Stimulated activated CD4-positive, alpha-beta T cell treated with anti-CD3 and anti-CD28 coated beads, Interleukin-2, amount 100 ng/mL, for 24 hours (primary cell): ENCODE measurements at places on chromosomes 2 and 18.

DNA sequence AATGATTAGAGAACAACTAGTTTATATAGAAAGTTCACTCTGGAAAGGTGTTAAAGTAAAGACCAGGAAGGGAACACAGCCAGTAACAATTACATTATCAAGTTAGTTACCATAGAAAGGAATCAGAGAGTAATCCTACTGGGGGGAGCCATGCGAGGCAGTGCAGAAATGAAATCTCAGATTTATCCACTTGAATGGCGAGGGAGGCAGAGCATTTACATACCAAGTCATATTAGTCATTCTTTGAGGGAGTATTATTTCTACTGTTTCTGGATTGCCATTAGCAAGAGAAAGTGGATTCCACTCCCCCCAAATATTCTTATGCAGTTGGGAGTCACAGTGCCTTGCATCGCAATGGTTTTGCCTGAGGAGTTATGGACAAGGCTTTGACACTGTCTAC lies 472.7 kb upstream of the TRIB2 start:
- no peak for DNase-seq

DNA sequence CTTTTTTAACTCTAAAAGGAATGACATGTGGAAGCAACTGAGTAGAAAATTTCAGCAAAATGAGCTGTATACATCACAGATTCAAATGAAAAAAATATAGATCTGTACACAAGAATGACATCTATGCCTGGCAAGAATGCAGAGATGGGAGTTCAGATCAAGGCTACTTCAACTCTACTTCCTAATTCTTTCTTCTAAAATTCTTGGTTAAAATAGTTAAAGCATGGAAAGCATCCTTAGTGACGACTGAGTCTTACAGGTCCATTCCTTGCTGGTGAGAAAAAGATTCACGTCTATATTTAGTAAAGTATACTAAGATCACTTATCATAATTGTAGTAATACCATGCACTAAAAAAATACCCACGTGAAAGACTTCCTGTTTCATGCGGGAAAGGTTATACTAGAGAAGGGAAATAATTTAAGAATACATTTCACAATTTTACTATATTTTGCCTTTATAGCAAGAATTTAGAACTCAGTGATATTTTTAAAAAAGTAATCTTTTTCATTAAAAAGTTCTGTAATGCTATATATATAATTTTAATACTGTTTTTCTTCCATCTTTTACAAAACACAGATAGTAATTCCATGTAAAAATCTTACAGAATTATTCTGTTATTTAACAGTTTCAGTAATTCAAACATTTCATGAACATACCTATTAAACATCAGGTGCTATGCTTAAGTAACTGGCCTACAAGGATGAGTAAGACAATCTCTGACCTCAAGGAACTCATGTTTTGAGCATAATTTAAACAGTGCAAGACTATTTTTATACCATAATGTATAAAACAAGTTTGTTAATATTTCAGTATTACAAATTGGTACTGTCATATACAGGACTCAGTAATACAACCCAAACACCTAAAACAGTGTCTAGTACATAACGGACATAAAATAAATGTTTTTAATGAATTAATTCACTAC lies 159.6 kb downstream of the BAZ2B start:
- DNase-seq: no peak

DNA sequence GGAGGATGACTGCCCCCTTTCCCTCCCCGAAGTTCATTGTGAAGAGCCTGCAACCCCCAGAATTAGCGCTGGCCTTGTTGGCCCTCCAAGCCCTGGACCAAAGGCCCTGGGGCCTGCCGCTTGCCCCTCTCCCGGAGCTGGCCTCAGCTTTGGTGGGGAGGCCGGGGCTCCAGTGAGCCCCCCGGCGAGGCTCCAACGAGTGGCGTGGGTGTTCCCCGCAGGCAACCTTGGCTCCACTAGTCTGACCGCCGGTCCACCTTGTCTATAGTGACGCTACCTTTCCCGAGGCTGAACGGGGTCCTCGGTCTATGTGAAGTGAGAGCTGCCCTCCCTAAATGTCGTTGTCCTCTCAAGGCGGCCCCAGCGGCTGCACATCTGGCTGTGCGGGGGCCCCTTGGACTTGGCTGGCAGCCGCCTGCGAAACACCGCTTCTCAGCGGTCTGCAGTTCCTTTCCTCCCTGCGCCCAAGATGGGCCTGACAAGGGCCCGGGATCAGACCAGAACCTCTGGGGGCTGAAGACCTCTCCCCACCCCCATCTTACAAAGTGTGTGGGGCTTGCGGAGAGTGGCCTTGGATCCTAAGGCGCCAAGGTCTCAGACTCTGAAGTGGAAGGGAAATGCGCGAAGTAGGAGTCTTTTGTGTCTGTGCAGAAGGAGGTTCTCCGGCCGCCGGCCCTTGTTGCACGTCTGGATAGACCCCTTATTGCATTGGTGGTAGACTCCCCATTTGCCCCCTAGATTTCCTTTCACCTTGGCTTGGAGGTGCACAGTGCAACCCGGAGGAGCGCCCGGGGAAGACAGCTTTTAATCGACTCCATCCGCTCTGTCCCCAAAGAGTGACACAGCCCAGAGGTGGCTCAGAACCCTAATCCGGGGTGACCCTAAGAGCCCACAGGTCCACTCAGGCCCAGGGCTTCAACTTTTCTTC lies 3.9 kb upstream of the HOXD10 start:
- DNase-seq: no peak

GRCh38 chr2:54958717-54959371 lies 91.4 kb downstream of the RTN4 start:
- DNase-seq: no peak

- DNase-seq: no peak
Observed at GRCh38 chr2:7676714-7677113, 759.5 kb downstream of the RNF144A start.

GRCh38 chr18:58323866-58324762 lies 280.1 kb downstream of the NEDD4L start:
- no peak for DNase-seq

DNA sequence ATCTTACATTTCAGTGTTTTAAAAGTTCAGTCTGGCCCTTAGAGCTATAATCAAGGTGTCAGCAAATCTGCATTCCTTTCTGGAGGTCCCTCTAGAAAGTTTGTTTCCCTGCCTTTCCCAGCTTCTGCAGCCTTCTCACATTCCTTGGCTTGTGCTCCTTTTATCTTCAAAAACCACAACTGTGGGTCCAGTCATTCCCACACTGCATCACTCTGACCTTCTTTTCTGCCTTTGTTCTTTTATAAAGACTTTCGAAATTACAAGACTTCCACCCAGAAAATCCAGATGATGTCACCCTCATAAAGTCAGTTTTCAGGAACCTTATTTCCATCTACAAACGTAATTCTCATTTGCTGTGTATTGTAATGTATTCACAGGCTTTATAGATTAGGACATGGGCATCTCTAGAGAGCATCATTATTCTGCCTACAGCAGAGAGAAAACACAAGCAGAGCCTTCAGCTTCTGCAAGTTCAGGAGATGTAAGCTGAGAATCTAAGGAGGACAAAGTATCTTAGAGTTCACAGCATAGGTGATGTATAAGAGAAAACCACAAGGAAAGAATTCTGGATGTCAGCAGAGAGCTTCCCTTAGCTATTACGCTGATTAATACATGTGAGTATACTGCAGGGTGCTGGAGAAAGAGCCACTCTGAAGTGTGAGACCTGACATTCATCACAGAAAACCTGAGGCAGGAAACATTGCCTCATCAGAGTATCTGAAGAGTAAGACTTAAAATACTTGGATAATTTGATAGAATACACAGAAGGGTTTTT lies 1100.2 kb downstream of the CBLN2 start:
- DNase-seq: no peak

GRCh38 chr2:102773149-102773705 lies 11.4 kb downstream of the TMEM182 start:
- no peak for DNase-seq

DNA sequence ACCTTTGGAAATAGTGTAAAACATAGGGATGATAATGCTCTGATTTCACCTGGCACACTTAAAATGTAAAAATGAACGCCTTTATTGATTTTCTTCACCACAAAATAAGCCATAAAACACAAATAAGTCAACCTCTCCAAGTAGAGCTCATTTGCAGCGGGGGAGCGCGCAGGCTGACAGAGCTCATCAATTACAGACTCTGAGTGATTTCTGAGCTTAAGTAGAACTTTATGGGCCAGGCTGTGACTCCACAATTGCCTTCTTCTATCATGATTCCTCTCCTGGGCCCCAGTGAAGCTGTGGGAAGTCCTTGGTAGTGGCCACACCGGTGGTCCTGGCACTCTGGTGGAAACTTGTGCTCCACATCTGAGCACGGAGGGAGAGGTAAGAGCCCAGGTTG lies 789.0 kb upstream of the RAB6C start:
- DNase-seq: no peak

DNA sequence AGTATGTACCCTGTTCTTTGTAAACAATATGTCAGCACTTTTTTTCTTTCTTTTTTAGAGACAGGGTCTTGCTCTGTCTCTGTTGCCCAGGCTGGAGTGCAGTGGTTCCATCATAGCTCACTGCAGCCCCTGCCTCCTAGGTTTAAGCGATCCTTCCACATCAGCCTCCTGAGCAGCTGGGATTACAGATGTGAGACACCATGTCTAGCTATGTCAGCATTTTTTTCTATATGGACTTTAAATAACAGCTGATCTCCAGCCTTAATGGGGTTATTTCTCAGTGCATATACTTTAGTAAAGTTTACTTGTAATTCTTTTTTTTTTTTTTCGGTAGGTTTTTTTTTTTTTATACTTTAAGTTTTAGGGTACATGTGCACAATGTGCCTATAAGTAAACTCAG lies 26.6 kb downstream of the ABCG5 start:
- DNase-seq: no peak

GRCh38 chr18:44938720-44939665 lies 258.3 kb downstream of the SETBP1 start:
- DNase-seq: no peak
